ENCODE measurements at places on chromosomes 7 and 10.

DNA sequence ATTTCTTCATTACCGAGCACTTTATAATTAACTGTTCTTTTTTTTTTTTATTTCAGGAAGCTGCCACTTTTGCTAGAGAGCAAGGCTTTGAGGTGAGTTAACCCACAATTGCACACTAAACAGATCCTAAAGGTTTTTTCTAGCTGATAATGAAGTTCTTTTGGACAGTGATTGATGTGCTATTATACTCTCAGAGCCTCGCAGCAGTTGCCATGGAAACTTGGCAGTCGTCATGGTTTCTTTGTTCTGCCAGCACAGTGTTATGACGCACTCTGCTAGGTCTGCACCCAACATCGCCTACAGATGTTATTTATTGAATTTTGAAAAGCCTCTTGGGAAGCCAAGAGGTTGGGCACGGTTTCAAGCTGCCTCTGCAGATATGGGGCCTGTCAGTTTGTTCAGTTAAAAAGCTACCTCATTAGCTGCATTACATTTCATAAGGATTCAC is 237.2 kb upstream of the KAT6B start:
- DNase-seq, result peak; percentile 83

- no peak for DNase-seq
Measured at GRCh38 chr10:92550924-92551323, 23.0 kb downstream of the IDE start.

DNA sequence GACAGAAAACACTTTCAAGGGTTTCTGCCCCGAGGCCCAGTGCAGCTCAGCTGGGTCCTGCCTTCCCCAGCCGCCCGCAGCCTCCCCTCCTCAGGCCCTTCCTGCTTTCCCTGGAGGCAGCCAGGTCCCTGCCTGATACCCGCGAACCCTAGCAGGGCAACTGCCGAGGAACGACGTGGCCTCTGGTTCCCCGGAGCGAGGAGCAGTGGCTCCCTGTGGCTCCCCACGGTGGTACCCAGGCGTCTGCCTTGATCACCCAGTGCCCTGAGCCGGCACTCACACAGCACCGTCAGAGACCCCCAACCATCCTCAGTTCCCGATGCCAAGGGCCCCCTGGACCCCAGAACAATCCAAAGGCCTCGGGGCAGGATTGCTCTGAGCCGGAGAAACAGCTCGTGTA is 58.3 kb downstream of the CFAP46 start:
- DNase-seq, result no peak

DNA sequence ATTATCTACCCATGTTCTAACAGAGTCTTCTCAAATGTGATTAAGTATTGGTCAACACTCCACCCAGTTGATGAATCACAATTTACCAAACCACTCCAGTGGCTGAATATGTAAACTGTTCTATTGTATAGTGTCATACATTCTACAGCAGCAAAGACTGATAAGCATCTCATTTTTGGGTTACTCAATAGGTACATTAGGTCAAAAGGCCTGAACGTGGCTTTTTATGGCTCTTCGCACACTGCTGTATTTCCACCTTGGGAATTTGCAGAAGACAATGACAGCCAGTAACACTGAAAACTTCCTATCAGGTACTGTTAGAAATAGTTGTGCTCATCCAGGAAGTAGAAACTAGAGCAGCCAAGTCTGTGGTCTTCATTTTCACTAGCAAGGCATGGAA is 166.9 kb downstream of the GLI3 start:
- DNase-seq, result no peak

DNA sequence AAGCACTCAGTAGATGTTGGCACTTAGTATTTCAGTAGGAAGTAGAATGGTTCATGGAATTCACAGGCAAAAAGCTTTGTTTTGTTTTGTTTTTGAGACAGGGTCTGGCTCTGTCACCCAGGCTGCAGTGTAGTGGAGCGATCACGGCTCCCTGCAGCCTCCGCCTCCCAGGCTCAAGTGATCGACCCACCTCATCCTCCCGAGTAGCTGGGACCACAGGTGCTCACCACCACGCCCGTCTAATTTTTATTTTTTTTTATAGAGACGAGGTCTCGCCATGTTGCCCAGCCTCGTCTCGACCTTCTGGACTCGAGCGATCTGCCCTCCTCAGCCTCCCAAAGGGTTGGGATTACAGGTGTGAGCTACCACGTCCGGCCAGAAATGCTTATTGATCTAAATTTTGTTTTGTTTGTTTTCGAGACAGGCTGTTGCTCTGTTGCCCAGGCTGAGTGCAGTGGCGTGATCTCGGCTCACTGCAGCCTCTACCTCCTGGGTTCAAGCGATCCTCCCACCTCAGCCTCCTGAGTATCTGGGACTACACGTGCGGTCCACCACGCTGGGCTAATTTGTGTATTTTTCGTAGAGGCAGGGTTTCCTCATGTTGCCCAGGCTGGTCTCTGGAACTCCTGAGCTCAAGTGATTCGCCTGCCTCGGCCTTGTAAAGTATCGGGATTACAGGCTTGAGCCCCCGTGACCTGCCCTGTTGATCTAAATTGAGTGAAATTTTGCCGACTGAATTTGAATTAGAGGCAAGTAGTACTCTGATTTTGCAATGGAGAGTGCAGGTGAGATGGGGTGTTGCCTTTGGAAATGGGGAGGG is 1.7 kb downstream of the GLRX3 start:
- DNase-seq, result no peak

DNA sequence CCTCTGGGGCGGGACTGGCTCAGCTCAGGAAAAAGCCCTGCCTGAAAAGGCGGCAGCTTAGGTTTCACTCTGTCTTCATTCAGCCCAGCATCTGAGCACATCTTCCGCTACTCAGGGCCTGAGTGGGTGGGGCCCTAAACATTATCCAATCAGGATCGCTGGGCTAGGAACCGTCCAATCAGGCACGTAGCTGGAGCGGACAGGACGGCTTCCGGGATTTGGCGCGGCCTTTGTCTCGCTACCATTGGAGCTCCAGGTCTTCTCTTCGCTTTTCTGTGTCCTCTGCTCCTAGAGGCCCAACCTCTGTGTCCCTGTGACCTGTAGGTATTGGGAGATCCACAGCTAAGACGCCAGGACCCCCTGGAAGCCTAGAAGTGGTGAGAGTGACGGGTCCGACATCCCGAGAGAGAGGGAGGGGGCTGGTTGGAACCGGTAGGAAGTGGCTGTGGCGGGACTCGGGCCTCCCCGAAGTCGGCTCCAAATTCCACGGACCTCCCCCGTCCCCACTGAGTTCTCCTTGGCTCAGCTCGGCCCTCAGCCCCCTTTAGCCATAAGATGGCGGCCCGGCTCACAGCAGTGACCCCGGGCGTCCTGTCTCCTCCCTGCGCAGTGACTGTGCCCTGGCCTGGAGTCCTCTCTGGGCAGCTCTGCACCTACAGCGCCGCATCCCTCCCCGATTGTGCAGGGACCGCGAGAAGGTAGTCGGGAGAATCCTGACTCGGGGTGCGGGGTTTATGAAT is 99.1 kb downstream of the ZNF680 start:
- DNase-seq, result no peak

DNA sequence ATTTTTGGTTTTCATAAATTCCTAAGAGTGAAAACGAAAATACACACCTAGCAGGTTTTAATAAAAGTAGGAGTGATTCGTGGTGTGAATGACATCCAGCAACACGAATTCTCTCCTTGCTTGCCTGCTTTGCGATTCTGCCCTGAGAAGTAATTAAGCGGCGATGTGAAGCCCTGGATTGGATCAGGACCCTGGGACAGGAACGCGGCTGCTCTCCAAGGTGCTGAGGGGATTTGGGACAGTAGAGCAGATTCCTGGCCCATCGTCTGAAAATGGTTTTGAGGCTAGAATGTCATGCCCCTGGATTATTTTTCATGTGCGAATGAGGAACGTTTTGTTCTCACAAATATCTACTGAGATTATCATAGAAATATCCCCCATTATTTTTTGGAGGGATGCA is 7.8 kb downstream of the NPS start:
- no peak for DNase-seq

DNA sequence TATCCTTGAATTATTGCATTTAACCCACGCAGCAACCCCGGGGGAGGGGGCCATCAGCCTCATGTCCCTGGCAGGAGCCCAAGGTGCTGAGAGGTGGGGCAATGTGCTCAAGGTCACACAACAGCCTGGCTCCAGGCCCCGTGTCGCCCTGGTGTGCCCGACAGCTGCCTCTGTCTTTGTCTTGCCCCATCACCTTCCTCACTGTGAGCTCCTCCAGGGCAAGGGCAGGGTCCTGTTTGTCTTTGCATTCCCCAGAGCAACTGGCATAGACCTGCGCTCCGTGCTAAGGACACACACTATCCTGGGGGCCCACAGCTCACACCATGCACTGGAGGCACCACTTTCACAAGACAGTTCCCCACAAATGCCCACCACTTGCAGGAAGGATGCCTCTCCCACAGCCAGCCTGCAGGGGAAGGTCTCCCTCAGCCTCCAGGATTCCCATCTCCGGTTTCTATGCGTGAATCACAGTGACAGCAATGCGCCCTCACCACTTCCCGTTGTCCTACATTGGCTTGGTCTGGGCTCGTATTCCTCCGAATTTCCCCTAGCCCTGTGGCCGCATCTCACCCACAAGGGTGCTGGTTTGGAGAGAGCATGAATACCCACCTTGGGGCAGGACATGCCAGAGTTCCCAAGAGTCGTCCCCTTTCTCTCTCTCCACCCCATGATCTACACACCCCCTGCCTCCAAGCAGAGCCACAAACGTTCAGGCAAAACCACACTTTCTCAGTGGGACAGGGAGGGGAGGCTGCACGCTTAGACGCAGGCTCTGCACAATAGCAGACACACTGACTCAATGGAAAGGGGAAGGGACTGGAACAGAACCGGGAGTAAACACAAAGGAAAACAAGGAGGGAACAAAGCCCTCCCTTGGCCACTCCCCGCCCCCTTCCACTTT is 10.3 kb downstream of the ITPRIP start:
- DNase-seq, result no peak

DNA sequence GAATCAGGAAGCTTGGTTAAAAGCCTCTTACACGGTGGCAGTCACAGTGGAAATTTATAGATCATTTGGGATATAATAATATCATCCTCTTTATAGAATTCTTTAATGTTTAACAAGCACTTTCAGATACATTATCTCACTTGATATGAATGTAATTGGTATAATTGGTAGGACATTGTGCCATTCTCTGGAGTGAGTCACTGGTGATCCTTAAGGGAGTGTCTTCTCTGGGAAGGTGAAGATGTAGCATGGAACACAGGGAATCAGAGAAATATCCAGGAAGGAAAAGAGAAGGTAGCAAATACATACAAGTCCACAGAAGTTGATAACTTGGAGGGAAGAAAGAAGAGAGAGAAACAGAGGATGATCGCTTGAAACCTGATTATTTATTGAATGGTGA is 9.8 kb downstream of the PTPRZ1 start:
- DNase-seq, result no peak

DNA sequence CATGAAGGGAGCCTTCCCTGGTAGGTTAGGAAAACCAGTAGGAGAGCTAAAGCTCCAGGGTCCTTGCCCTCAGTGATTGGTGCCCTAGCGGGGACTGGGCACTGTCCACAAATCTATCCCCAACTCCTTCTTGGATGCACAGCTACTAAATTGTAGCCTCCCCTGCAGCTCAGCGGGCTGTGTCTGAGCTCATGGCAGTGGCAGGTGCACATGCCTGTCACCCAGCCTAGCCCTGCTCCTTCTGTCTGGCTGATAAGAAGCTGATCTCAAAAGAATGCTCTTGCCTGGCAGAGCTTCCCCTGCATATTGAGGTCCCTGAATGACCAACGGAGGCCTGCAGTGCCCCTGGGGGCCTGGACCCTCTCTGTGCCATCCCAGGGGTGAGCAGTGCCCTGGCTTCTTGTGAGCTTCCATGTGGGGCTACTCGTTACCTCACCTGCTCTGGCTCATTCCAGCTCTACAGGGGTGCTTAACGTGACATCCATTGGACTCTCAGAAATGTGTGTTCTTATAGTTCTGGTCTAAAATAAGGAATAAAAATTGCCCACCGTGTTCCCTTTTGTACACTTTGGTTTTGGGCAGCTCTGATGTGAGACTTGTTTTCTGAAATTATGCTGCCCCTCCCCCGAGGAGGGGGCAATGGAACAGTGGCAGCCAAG is 59.8 kb upstream of the ANTXRL start:
- DNase-seq, result no peak

DNA sequence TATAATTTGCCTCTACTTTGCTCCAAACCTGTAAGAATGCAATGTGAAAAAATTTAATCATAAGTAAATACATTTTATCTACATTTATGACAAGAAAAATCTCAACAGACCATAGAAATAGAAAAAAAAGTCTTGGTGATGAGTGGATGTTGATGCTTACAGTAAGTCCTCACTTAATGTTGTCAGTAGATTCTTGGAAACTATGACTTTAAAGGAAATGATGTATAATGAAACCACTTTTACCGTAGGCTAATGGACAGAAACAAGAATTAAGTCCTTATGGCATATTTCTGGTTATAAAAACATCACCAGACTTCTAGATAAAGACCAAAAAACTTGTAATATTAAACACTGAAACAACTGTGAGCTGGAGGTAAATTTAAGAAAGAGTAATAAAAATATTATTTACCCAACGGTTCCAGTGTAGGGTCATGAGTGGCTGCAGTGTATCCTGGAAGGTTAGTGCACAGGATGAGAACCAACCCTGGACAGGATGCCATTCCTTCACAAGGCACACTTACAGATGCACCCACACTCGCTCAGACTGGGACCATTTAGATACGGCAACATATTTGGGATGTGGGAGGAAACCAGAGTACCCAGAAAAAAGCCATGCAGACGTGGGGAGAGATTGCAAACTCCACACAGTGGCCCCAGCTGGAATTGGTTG is 76.3 kb downstream of the GLCCI1 start:
- DNase-seq, result no peak

- no peak for DNase-seq
Measured at GRCh38 chr7:88665892-88666514, 93.5 kb upstream of the ZNF804B start.

DNA sequence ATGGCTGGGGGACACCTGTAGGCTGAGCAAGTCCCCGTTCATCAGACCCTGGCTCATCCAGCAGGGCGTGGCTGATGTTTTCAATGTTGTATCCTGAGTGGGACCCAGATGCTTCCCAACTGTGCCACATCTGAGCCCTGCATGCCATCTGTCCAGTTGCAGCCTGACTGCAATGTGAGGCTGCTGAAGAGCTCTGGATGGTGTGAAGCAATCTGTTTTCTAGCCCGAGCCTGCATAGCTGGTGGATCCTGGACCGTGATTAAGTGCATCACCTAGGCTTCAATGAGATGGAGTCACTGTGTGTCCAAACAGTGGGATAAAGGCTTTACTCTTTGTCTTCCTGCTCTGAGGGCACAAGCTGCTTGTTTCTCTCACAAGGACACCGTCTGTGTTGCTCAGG is 99.8 kb downstream of the TCF7L2 start:
- no peak for DNase-seq

DNA sequence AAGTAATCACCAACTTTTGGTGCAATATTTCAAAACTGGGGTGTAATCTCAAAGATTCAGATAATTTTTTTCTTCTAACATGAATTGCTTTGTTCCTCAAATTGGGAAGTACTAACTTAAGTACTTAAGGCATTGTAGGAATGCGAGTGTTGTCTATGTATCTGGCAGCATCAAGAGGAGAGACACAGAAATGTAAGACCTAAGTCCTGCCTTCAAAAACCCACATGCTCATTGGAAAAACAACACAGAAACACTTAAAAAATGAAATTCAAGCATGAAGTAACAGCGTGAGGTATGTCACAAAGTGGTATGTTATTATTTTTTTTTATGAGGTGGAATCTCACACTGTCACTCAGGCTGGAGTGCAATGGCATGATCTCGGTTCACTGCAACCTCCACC is 288.5 kb downstream of the ZEB1 start:
- no peak for DNase-seq
